ENCODE measurements at places on chromosomes 11 and 22. TPM values are rescaled to one million over a fixed set of nuclear protein-coding genes. Genes with fewer than 3 reads are reported as not detected.

DDI1 gene
- total RNA-seq: not detected

SLC22A12 gene
- 0.62 TPM for total RNA-seq

GRCh38 chr11:35139722-35140282 is 831 bp downstream of the CD44 start:
- ATAC-seq: no peak

GRCh38 chr11:99015634-99016454 is 4.9 kb upstream of the CNTN5 start:
- no peak for ATAC-seq

DNA sequence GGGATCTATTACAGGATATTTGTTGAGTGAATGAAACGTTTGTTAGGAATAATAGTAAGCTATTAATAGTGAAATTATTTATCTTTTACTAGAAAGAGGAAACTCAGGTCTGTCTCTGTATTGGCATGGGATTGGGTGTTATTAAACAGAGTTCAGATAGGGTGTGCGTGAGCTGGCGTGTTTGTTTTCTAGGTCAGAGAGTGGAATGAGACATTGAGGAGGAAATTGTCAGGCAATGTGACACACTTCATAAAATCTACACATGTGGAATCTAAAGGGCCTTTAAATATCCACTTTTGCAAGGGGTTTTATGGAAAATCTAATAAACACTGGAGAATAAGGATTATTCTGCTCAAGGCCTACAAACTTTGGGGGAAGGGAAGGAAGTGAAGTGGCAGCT is 552.9 kb downstream of the NTM start:
- ATAC-seq: no peak

GRCh38 chr11:22920939-22921565 is 60.8 kb upstream of the CCDC179 start:
- no peak for ATAC-seq

DNA sequence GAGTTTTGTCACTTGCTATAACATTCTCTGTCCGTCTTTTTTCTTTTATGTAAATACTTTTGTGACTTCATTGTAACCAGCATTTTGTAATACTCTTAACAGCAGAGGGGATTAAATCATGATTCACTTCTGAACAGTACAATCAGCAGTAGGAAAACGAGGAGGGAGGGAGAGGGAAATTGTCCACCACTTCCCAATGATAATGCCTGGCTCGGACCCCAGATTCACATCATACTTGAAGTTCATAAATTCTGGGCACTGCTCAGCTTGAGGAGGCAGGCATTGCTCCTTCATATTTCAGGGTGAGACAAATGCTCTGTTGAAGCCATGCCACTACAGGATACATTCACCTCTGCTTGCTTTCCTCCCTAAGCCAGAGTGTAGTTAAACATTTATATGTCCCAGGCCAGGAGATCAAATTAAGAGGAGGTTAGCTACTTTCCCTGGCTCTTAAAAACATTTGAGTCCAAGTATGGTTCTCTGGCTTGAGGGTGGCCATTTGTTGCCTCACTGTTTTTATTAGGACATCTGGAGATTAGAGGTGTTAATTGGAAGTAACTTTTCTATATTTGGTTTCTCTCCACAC is 129.0 kb upstream of the LDLRAD3 start:
- peak; percentile 35 for ATAC-seq

- ATAC-seq: peak; percentile 21
These were observed 3.2 kb upstream of the TBX1 start for GRCh38 chr22:19757140-19757984.

Measured in motor neuron (in vitro differentiated cells).